ENCODE measurements at places on chromosomes 6 and 20.

DNA sequence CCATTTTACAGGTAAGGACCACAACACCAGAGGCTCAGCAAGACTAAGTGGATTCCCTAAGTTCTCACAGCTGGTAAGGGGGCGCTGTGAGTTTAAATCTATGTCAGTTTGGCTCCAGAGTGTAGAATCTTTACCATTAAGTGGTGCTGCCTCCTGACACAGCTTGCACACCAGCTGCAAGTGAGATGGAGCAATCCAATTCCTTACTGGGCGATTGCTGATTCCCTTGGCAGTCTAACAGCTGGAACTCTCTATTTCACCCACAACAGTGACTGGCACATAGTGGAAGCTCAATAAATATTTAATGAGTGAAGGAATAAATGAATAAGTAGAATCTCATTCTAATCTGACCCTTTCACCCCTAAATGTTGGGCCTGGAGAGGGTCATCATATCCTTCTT lies 176.7 kb downstream of the CLIC5 start:
- DNase-seq: no peak

GRCh38 chr6:17530321-17530835 lies 69.7 kb upstream of the FAM8A1 start:
- DNase-seq: no peak

GRCh38 chr6:27205375-27206278 lies 41.9 kb upstream of the PRSS16 start:
- DNase-seq: no peak

- no peak for DNase-seq
Observed at GRCh38 chr20:52766645-52767435, 205.3 kb upstream of the TSHZ2 start.

GRCh38 chr6:15791448-15792181 lies 128.8 kb upstream of the DTNBP1 start:
- no peak for DNase-seq

GRCh38 chr6:63263444-63263843 lies 52.2 kb downstream of the FKBP1C start:
- no peak for DNase-seq

- no peak for DNase-seq
Observed at GRCh38 chr20:53734006-53734688, 140.5 kb upstream of the ZNF217 start.

DNA sequence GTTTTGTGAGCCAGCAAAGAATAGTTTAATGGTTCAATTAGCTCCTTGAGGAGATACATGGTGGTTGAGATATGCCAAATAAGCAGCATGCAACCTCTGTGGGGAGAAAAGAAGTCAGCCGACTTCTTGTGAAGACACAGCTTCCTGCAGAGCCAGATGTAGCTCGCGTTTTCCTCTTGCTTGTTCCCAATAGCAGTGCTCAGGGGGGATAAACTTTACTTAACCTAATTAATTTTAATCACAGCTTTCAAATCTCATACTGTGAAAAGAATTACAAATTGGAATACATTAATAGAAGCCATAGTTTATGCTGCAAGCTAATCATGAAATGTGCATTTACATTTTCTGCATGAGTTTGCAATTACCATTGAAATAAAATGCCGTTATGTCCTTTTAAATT lies 106.2 kb downstream of the MAP3K7 start:
- no peak for DNase-seq

GRCh38 chr6:157761926-157762325 lies 61.1 kb upstream of the SNX9 start:
- DNase-seq: no peak

- DNase-seq: no peak
Observed at GRCh38 chr6:106529438-106529837, 99.9 kb downstream of the RTN4IP1 start.

DNA sequence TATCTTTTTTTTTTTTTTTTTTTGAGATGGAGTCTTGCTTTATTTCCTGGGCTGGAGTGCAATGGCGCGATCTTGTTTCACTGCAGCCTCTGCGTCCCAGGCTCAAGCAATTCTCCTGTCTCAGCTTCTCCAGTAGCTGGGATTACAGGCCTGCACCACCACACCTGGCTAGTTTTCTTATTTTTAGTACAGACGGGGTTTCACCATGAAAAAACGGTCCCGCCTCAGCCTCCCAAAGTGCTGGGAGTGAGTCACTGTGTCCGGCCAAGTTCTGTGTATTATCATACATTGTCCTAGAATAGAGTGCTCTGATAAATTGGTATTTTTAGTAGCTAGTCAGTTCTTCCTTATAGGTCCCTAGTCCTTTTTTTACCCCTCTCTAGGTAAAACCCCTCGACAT lies 2.8 kb downstream of the SNRPC start:
- no peak for DNase-seq
